SHP77 treated with DMSO at 0.1 percent for 48 hours (cell line): ENCODE measurements at places on chromosomes 7 and 10.

- DNase-seq, result no peak
Observed at GRCh38 chr10:121326905-121327304, 271.3 kb downstream of the FGFR2 start.

- no peak for DNase-seq
Observed at GRCh38 chr7:132881317-132881716, 200.6 kb downstream of the CHCHD3 start.

DNA sequence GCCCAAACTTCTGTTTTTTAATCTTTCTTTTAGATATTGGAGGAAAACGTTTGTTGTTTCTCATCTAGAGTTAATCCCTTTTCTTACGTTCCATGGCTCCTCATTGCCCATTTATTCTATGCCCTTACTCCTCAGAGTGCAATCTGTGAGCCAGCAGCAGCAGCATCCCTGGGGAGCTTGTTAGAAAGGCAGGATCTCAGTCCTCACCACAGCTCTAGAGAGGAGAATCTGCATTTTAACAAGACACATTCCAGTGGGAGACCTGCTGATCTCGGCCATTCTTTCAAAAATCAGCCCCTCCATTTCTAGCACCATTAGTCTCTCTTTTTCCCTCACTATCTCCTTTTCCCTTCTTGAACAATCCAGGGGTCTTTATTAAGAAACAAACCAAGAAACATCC is 84.4 kb upstream of the NOBOX start:
- DNase-seq, result no peak

- DNase-seq, result no peak
Observed at GRCh38 chr7:137904833-137905232, 58.1 kb upstream of the DGKI start.

DNA sequence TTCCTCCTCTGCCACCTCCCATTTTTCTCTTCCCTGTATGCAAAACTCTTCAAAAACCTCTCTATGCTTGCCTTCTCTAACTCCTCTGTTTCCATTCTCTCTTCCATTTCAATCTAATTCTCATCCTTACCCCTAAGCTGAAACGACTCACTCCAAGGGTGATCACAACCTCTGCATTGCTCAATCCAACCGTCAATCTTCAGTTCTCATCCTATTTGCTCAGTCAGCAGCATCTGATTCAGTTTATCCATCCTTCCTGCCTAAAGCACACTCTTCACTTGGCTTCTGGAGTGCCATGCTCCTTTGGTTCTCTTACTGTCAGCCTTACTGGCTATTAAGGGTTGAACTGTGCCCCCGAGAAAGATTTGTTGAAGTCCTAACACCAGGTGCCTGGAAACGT is 163.5 kb upstream of the NEBL start:
- no peak for DNase-seq

- DNase-seq, result no peak
Observed at GRCh38 chr10:49628599-49628998, 14.8 kb downstream of the CHAT start.
